Glutamatergic neuron (in vitro differentiated cells): ENCODE measurements at places on chromosomes 16 and 17. TPM values are rescaled to one million over a fixed set of nuclear protein-coding genes. Genes with fewer than 3 reads are reported as not detected.

KRTAP9-4 gene
- total RNA-seq: not detected

MAF gene
- total RNA-seq: 5.0 TPM

KRTAP3-3 gene
- total RNA-seq: not detected

TEX19 gene
- not detected for total RNA-seq

ARHGDIG gene
- total RNA-seq: 13.8 TPM

SPATA22 gene
- not detected for total RNA-seq

CDK5R1 gene
- 73.9 TPM for total RNA-seq
